Natural killer cell (primary cell): ENCODE measurements at places on chromosomes 4 and X. TPM values are rescaled to one million over a fixed set of nuclear protein-coding genes. Genes with fewer than 3 reads are reported as not detected.

Gene EDA
- not detected for total RNA-seq

Gene GSX2
- total RNA-seq = not detected

Gene MAGEA12
- not detected for total RNA-seq

Gene GATB
- 7.2 TPM for total RNA-seq

Gene TGIF2LX
- total RNA-seq = not detected

DNA sequence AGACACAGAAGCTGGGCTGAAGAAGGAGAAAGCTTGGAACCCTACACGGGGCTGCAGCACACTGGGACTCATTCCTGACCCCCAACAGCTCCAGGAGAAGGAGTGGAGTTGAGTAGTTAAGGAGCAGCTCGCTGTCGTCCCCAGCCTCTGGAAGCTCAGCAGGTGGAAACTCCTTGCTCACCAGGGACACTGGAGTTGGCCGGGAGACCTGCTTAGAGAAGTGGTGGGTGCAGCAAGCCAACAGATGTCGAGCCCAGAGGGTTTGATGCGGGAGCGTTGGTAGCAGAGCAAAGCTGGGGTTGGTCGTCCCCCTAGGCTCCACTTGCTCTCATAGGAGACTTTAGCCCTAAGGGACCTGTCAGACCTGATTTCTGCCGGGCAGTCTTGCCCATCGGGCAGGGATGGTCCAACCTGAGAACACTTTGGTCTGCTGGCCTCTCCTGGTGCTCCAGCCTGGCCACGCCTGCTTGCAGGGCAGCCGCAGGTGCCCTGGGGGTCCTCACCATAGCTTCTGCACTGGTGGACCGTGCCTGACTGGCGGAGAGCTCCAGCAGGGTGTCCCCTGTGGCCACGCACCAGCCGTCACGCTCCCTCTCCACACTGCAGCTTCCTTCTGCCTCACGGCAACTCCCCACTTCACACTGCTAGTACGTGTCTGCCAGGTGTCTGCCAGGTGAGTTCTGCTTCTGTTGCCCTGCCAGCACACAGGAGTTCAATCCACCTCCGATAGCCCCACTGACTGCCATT is 353.7 kb downstream of the GASK1B start:
- no peak for DNase-seq
- H3K4me3 ChIP-seq = no peak overlapping the region
- H3K27me3 ChIP-seq = no peaks in the 10 kb centered on the region
- no peaks in the 10 kb centered on the region for H3K4me1 ChIP-seq
- H3K36me3 ChIP-seq = no peaks in the 10 kb centered on the region

GRCh38 chr4:168710353-168710946 is 213.6 kb downstream of the PALLD start:
- no peak overlapping the region for H3K4me3 ChIP-seq
- H3K27ac ChIP-seq = peak overlapping the region; percentile 43
- H3K27me3 ChIP-seq = no peaks in the 10 kb centered on the region
- H3K36me3 ChIP-seq = no peaks in the 10 kb centered on the region

- no peak overlapping the region for H3K27ac ChIP-seq
- H3K4me3 ChIP-seq = no peak overlapping the region
- H3K36me3 ChIP-seq = no peaks in the 10 kb centered on the region
- H3K27me3 ChIP-seq = no peaks in the 10 kb centered on the region
- DNase-seq = peak; percentile 74
- H3K4me1 ChIP-seq = no peaks in the 10 kb centered on the region
Observed at GRCh38 chr4:15729910-15730533, 27.2 kb downstream of the BST1 start.

DNA sequence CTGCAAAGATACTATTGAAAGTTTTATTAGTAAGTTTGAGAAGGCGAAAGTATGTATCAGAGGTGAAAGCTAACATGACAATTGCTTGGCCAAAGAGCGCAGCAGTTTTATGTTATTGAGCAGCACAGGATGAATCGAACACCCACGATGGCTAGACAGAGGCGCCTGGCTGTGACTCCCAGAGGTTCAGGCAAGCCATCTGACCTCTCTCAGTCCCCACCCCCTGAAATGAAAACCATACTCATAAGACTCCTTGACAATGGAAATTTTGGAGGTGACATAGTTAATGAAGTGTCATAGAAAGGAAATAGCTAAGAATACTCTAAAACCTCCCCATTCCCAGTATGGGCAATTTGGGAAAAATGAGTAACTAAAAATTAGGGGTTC is 70.6 kb downstream of the MGST2 start:
- H3K27ac ChIP-seq = no peak overlapping the region
- DNase-seq = no peak

GRCh38 chrX:154819771-154820341 is 14.6 kb upstream of the MPP1 start:
- H3K27me3 ChIP-seq = no peaks in the 10 kb centered on the region
- H3K4me3 ChIP-seq = no peak overlapping the region
- no peak overlapping the region for H3K27ac ChIP-seq
- no peaks in the 10 kb centered on the region for H3K4me1 ChIP-seq
- no peak for DNase-seq

GRCh38 chr4:57055886-57056285 is 54.3 kb downstream of the IGFBP7 start:
- no peak overlapping the region for H3K4me3 ChIP-seq
- H3K36me3 ChIP-seq = no peaks in the 10 kb centered on the region
- no peaks in the 10 kb centered on the region for H3K4me1 ChIP-seq
- no peak overlapping the region for H3K27ac ChIP-seq

- no peaks in the 10 kb centered on the region for H3K36me3 ChIP-seq
- H3K4me1 ChIP-seq = peaks cover 10% of the 10 kb centered on the region
- no peak overlapping the region for H3K27ac ChIP-seq
- peaks cover 7% of the 10 kb centered on the region for H3K27me3 ChIP-seq
Observed at GRCh38 chr4:154417373-154417673, 74.3 kb downstream of the DCHS2 start.

DNA sequence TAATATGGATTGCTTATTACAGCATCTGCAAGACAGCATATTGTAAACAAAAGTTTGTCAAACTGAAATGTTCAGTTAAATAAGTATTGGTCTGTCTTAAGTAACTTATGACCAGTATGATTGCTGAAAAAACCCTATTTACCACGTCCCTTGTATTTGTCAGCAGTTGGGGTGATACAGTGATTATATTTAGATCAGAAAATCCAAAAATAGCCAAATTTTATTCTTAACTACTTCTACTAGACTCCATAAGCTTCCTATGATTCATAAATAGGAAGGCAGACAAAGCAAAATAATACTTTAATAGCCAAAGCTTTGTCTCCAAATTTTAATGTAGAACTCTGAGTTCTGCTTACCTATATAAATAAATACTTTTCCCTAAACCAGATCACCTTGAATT is 45.3 kb downstream of the TBCK start:
- DNase-seq = no peak
- no peaks in the 10 kb centered on the region for H3K36me3 ChIP-seq
- H3K4me3 ChIP-seq = no peak overlapping the region
- no peaks in the 10 kb centered on the region for H3K27me3 ChIP-seq

DNA sequence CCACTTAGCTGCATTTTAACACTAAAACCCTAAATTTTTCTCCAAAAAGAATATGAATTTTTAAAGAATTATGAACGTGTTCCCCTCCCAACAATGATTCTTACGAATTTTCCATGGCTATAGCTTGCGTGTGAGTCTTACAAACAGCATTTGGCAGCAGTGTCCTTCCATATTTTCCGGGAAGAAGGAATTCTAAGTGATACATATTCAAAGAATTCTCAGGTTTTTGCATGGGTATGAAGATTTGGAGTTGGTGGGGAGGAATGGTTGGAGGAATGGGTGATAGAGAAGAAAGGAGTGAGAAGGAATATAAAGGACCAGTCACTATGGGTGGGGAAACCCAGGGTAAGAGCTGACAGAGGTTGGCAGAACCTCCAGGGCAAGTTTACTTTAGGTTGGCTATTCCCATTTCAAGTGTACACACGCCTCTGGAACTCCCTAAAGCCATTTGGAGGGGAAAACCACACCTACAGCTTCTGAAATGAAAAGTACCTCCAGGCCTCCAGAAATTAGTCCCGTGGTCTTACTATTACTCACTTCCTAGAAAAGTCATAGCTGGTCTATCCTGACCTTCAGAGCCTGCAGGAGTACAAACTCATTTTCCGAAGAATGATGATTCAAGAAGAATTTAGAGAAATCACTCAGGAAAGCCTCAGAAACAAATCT is 420.8 kb upstream of the DIPK2B start:
- H3K4me3 ChIP-seq = no peak overlapping the region
- H3K27ac ChIP-seq = no peak overlapping the region
- no peaks in the 10 kb centered on the region for H3K27me3 ChIP-seq
- no peak for DNase-seq
- H3K36me3 ChIP-seq = no peaks in the 10 kb centered on the region
- H3K4me1 ChIP-seq = no peaks in the 10 kb centered on the region

DNA sequence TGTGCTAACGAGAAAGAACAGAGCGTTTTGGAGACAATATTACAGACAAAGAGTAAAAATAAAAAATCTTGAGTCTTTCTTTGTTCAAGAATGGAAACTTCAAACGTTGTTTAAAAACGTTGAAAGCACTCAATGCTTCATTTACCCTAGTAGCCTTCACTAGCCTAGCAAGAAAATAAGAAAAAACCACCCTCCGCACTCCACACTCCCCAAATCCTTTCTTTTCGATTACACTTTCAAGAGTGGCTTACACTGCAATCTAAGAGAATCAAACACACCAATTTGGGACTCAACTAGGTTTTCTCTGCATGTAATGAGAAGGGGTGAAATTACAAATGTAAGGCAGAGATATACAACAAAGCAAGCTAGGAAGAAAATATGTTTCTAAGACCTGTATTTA is 4.7 kb downstream of the TMSB4X start:
- peaks cover 17% of the 10 kb centered on the region for H3K36me3 ChIP-seq
- H3K27me3 ChIP-seq = no peaks in the 10 kb centered on the region
- peak overlapping the region; percentile 80 for H3K27ac ChIP-seq
- H3K4me3 ChIP-seq = no peak overlapping the region
- peaks cover 44% of the 10 kb centered on the region for H3K4me1 ChIP-seq

- no peak for DNase-seq
- H3K4me3 ChIP-seq = no peak overlapping the region
- no peaks in the 10 kb centered on the region for H3K36me3 ChIP-seq
Observed at GRCh38 chr4:133127500-133127899, 21.6 kb upstream of the PCDH10 start.

- no peaks in the 10 kb centered on the region for H3K27me3 ChIP-seq
- H3K27ac ChIP-seq = peak within 1 kb of the TSS; percentile 4
- peak within 1 kb of the TSS; percentile 8 for H3K4me3 ChIP-seq
- no peaks in the 10 kb centered on the region for H3K4me1 ChIP-seq
- no peaks in the 10 kb centered on the region for H3K36me3 ChIP-seq
Observed at GRCh38 chr4:86359944-86360478, at the start of gene MAPK10. Gene MAPK10 (minus strand): TSS chr4:86360053.

- no peaks in the 10 kb centered on the region for H3K36me3 ChIP-seq
- no peak for DNase-seq
- no peak overlapping the region for H3K27ac ChIP-seq
Observed at GRCh38 chrX:71315917-71316316, 14.4 kb downstream of the ITGB1BP2 start.

- DNase-seq = no peak
- peaks cover 4% of the 10 kb centered on the region for H3K4me1 ChIP-seq
- no peak overlapping the region for H3K4me3 ChIP-seq
- H3K36me3 ChIP-seq = peaks cover 2% of the 10 kb centered on the region
Observed at GRCh38 chrX:21963269-21963668, 22.8 kb downstream of the SMS start.

DNA sequence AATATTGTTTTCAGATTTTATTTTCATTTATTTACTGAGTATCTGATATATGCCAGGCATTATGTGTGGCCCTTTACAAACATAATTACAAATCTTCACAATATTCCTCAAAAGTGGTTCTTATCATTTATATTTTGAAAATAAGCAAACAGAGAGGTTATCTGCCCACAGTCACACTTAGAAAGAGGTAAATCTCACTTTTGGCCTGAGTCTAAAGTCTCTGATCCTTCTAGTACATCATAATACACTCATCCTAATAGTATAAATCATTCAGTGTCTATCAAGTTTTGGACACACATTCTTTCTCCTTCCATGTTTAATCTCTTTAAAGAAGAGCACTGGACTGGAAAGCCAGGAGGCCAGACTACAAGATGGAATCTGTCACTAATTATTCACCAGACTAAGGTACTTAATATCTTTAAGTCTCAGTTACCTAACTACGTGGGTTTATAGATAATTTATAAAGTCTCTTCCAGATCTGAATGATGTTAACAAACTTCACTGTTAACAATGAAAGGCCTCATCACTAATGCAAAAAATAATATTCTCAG is 281.3 kb downstream of the PPP3CA start:
- no peaks in the 10 kb centered on the region for H3K27me3 ChIP-seq
- DNase-seq = no peak
- no peak overlapping the region for H3K4me3 ChIP-seq
- no peak overlapping the region for H3K27ac ChIP-seq

DNA sequence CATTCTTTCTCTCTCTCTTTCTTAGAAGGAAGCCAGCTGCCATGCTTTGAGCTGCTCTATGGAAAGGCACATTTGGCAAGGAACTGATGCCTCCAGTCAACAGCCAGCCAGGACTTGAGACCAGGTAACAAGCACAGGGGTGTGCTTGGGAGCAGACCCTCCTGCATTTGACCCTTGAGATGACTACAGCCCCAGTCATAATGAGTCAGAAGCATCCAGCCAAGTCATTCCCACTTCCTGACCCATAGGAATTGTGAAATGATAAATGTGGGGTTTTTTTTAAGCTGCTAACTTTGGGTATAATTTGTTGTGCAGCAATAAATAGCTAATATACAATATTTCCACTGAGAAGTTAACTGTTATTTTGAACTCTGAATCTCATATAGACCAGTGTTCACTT is 446.9 kb downstream of the GRXCR1 start:
- H3K27me3 ChIP-seq = no peaks in the 10 kb centered on the region
- no peak overlapping the region for H3K27ac ChIP-seq
- no peak for DNase-seq
- H3K36me3 ChIP-seq = no peaks in the 10 kb centered on the region
- no peak overlapping the region for H3K4me3 ChIP-seq
- H3K4me1 ChIP-seq = no peaks in the 10 kb centered on the region

DNA sequence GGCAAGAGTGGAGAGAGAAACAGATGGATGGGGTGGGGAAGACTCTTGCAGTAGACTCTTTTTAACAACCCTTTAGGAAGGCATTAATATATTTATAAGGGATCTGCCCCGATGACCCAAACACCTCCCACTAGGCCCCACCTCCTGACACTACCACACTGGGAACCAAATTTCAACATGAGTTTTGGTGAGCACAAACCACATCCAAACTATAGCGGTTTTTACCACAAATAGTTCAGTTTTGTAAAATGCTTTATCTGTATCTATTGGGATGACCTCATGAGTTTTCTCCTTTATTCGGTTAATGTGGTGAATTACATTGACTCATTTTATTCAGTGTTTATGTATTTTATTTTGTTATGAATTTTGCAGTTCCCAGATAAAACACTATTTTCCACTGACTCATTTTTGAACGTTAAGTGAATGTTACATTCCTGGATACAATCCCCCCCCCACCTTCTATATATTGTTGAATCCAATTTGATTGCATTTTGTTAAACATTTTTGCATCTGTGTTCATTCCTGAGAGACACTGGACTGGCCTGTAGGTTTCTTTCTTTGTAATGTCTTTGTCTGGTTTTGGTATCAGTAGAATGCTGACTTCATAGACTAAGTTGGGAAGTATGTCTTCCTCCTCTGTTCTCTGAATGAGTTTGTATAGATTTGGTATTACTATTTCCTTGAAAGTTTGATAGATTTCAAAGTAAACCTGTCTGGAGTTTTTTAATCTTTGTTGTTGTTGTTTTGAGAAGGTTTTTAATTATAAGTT is 13.9 kb upstream of the CPLX1 start:
- no peak overlapping the region for H3K27ac ChIP-seq
- no peak for DNase-seq
- H3K4me1 ChIP-seq = peaks cover 8% of the 10 kb centered on the region
- H3K27me3 ChIP-seq = no peaks in the 10 kb centered on the region
- H3K36me3 ChIP-seq = no peaks in the 10 kb centered on the region
- no peak overlapping the region for H3K4me3 ChIP-seq

- no peaks in the 10 kb centered on the region for H3K4me1 ChIP-seq
- no peak overlapping the region for H3K27ac ChIP-seq
- no peak overlapping the region for H3K4me3 ChIP-seq
- H3K27me3 ChIP-seq = no peaks in the 10 kb centered on the region
- DNase-seq = no peak
Observed at GRCh38 chr4:11376571-11376970, 52.1 kb downstream of the HS3ST1 start.
